NCI-H460 (cell line): ENCODE measurements at places on chromosomes 4 and X.

- no peak for DNase-seq
Measured at GRCh38 chrX:88789825-88790224, 42.8 kb downstream of the CPXCR1 start.

DNA sequence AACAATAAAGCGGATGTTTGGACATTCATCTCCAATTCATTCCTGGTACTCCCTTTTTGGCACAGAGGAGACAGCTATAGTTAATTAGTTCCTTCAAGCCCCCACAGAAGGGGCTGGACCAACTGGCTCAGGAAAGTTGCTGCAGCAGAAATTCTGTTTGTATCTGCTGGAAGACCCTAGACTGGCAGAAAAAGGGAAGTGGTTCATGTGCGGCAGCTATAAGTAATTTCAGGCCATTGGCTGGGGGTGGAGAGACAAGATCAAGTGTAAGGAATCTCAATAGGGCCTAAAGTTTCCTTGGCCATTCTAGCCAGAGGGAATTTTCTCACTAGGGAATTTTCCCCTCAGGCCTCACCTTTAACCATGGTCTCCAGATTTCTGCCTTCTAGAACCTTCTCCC is 89.9 kb upstream of the DHX15 start:
- DNase-seq: no peak

DNA sequence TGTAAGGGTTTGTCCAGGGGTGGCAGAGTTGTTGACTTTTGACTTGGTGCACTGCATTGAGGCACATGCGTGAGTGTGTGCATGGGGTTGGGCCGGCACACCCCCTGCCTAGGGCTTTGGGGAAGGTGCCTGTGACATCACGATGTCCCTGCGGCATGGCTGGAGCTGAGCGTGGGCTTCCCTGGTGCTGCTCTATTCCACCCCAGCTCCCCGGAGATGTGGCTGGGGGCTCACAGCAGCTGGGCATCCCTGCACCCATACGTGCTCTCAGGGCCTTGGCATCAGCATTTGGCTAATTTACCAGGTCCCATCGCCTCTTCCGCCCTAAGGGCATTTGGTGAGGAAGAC is 5.7 kb downstream of the PSAPL1 start:
- no peak for DNase-seq

GRCh38 chr4:113433536-113434246 is 327.8 kb downstream of the CAMK2D start:
- no peak for DNase-seq

DNA sequence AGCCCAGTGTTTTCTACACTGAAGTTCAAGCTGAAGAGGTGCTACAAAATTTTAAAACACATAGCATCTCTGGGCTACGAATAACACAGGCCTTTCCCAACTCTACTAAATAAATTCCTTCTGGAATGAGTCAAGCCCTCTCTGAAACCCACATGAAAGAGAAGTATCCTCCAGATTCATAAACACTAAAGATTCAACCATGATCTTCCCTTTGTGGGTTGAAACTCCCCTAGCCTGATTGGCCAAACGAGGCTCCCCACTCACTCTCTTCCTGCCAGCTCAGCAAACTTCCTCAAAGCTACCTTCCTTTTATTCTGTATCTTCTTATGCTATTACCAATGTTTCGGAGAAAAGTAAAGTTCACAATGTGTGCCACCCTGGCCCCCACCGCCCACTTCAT is 95.4 kb downstream of the NKX6-1 start:
- no peak for DNase-seq

DNA sequence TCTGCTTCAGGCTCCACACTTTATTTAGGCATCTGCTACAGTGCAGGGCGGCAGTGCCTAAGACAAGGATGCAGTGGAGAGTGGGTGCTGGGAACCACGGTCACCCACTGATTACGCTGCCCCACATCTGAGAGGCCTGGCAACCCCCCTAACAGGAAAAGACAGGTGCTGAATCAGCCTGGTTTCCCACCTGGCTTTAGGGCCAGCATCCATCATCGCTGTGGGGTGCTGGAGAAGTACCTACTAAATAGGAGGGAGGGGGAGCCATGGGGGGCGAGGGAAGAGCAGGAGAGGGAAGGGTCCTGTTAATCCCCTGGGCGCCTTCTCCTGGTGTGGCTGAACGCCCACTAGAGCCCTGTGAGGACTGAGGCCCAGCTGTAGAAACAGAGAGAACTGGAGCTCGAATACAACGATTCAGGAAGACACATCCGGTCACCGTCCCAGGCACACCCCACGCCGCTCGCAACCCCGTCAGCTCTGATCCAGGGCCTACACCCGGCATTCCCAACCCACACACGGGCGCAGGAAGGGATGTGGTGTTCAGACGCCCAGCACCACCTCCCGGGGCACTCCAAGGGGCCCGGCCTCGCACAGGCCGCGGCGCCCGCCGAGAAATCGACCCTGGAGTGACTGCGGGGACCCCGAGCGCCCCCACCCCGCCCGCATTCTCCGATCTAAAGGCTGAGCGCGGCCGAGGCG is 554 bp downstream of the DCTD start:
- DNase-seq: peak; percentile 33

DNA sequence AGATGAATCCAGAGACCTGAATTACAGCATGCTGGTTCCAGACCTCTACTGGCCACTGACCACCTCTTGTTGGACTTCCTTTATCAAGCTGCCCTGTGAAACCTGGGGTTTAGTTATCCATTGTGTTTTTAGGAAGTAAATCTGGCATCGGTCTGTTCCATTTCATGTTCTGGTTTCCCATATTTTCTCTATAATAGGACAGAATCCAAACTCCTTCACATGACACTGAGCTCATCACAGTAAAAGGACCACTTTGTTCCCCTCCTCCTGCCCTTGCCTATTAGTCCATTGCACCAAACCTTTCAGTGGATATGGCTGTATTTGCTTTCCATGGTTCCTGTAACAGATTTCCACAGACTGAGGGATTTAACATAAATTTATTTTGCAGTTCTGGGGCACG is 4.0 kb downstream of the MFAP3L start:
- DNase-seq: no peak

GRCh38 chr4:3368841-3369760 is 72.7 kb upstream of the HGFAC start:
- no peak for DNase-seq

DNA sequence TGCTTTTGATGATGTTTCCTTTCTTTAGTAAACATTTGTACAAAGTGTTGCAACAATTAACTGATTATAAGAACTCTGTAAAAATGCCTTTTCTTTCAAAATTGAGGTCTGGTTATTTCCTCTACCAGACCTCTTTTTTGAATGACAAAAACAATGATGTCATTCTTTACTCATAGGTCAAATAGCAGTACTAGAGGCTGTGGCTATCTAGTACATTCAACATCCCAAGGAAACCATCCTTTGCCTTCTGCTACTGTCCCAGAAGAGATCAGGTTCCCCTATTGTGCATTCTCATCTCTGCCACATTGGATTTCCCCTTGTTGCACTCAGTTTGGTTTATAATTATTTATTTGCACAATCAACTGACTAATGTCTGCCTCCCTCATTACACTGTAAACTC is 19.1 kb upstream of the MAD2L1 start:
- no peak for DNase-seq

DNA sequence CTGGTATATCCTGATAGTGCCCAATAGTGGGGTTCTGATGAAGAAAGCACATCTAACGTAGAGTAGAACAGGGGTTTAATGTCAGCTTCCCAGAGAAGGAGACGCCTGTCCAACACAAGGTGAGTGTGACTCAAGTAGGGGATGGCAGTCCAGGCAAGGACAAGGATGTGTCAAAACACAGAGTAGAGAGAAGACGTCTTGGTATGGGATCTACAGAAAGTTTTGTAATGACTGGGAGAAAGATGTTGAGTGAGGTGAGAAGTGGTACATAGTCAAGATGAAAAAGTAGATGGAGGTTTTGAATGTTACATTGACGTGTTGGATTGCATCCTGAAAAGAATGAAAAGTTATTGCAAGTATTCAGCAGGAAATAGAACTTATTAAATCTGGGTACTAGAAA is 124.4 kb downstream of the TMA16 start:
- DNase-seq: no peak

- no peak for DNase-seq
Measured at GRCh38 chrX:129695937-129696336, 41.2 kb upstream of the APLN start.
